ENCODE measurements at places on chromosomes 4 and X.

DNA sequence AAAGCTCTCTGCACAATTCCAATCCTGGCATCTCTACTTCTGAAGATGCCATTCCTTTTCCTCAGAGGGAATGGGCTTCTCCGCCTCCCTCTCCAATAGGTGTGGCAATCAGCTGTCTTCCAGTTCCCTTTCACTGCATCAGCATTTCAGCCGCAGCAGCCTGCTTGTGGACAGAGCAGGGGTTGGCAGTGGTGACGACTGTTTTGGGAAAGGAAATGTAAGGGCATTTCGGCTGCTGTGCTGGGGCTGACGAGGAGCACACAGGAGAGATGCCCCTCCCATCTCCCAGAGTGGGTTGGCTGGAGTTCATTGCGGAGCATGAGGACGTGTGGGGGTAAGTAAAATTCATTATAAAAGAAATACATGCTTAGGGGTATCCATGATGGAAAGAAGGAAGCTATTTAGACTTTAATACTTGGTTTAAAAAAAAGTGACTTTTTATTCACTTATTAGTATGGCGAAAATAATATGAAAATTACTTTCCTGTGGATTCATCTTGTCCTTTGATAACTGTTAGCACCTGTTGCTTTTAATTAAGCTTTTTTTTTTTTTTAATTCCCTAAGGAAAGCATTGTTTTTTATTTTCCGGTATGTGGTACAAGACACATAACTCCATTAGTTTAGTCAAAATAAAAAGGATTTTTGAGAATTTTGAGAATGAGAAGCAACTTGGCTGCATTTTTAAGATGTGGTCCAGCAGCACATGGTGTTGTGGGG, at the start of gene LIMCH1:
TSS of gene LIMCH1 (plus strand) at position 141 of the 717 bp plus-strand sequence. CDS start 67,839 bp downstream, outside the sequence.
- no peak for DNase-seq

GRCh38 chrX:78333521-78333920, 6.1 kb upstream of the CYSLTR1 start:
- DNase-seq, result no peak

DNA sequence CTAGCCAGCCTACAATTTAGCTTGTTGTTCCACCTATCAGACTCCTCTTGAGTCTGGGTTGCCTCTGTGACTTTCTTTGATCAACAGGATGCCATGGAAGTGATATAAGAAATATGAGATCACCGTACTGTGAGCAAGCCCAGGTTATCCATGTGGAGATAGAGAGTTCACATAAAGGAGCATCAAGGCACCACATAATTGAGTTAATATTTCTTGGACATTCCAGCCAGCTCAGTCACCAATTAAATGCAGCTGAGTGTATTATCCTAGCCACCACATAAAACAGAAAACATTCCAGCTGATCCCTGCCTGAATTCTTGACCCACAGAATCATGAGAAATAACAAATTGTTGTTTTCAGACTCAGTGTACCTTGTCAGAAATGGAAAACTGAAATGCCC, 253.6 kb downstream of the PPP1R2C start:
- DNase-seq, result no peak

- no peak for DNase-seq
These were observed 21.1 kb downstream of the AIFM1 start for GRCh38 chrX:130144509-130144908.

DNA sequence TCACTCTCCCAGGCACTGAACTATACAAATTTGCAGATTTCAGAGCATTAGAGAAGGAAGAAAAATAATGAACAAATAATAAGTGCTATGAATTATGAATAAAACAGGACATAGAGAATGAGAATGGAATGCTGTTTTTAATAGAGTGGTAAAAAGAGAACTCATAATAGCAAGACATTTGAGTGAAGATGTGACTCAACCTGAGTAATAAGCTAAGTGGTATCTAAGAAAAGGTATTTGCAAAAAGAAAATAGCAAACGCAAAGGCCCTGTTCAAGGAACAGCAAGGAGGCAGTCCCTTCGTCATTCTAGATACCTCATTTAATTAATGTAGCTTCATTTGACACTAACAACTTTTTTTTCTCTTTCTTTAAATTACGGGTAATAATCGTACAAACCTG, 1910.0 kb upstream of the TENM3 start:
- no peak for DNase-seq

All from mesothelial cell of epicardium (in vitro differentiated cells).